ENCODE measurements at places on chromosomes 2 and 18. TPM values are rescaled to one million over a fixed set of nuclear protein-coding genes. Genes with fewer than 3 reads are reported as not detected.

Gene REG3A
- total RNA-seq: not detected

GRCh38 chr18:62369129-62369644 lies 44.1 kb downstream of the TNFRSF11A start:
- no peak for DNase-seq

DNA sequence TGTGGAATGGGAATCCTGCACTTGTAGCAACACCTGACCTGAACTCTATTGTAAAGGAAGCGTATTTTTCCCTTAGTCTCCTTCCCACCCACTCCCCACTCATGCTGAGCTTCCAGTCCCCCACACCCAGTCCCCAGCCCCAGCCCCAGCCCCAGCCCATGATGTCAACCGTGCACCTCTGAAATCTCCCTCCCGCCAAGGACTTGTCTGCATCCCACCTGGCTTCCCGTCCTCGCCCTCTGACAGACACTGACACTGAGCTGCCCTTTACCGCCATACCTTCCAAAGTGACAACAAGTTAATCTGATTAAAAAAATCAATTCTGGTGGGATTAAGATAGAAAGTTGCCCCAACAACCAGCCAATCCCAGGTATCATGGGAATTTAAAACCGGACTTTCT lies 213.6 kb upstream of the CELF4 start:
- DNase-seq: no peak

DNA sequence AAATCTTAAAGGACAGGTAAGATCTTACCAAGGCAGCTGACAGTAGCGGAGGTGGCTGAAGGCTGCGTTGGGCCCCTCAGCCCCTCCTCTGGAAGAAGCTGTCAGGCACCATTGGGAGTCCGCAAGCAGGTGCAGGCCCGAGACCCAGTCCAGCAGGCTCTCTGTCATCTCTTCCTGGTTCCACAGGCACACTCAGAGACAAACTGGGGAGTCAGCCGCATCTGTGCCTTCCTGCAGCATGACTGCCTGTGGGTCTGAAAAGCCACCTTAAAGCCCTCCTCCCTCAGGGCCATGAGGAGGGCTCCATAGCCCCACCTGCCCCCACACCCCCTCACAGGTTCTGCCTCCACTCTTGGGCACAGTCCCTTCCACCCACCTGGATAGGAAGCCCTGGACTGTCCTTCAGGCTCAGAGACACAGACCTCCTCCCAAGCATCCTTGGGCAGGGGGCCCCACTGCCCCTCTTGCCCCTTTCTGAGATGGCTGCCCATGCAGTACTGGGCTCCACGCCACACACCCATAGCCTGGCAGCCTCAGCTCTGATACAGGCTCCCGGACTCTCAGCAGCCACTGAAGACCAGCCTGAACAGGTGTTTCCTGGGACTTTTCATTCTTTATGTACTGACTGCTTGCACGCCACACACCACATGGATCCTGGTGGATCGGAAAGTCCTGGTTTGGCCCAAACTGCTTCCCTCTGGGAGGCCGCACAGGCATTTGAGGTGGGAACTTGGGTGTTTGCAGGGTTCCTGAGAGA lies 239.8 kb downstream of the SEPTIN10 start:
- DNase-seq: no peak

DNA sequence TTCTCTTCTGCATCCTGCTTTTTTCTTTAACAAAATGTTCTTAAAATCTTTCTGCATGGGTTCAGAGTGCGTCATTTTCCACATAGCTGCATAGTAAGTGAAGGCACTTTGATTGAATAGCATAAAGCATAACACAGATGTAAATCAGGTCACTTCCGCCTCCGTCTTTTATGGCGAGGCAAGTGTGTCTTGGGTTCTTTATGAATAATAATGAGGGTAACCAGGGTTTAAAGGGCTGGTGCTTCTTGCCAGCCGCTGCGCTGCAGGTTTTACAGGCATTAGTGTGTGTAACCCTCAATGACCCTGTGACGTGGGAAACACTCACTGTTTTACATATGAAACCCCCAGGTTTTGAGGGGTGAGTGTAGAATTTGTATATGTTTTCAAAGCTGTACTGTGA lies 164.2 kb downstream of the MYT1L start:
- no peak for DNase-seq
